ENCODE measurements at places on chromosomes 5 and 9.

DNA sequence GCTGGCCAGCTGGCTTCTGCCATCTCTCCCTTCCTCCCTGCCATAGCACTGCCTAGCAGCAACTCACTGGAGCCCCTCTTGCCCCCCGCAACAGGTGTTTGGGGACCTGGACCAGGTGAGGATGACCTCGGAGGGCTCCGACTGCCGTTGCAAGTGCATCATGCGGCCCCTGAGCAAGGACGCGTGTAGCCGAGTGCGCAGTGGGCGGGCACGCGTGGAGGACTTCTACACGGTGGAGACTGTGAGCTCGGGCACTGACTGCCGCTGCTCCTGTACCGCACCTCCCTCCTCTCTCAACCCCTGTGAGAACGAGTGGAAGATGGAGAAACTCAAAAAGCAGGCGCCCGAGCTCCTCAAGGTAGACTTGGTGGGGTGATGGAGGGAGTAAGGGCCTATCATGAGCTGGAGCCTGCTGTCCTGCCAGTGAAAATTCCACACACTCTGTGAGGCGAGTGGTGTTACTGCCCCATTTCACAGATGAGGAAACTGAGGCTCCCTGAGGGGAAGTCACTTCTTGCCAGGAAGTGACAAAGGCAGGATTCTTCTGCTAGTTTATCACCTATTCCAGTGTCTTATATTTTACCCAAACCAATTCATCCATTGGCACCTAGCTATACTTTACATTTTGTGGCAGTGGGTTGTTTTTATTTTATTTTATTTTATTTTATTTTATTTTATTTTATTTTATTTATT lies 10.1 kb downstream of the OLFML2A start:
- no peak for DNase-seq

GRCh38 chr5:168693297-168693696 lies 114.1 kb upstream of the PANK3 start:
- no peak for DNase-seq

- DNase-seq = no peak
These were observed 59.2 kb downstream of the ADAMTS12 start for GRCh38 chr5:33832404-33833236.

DNA sequence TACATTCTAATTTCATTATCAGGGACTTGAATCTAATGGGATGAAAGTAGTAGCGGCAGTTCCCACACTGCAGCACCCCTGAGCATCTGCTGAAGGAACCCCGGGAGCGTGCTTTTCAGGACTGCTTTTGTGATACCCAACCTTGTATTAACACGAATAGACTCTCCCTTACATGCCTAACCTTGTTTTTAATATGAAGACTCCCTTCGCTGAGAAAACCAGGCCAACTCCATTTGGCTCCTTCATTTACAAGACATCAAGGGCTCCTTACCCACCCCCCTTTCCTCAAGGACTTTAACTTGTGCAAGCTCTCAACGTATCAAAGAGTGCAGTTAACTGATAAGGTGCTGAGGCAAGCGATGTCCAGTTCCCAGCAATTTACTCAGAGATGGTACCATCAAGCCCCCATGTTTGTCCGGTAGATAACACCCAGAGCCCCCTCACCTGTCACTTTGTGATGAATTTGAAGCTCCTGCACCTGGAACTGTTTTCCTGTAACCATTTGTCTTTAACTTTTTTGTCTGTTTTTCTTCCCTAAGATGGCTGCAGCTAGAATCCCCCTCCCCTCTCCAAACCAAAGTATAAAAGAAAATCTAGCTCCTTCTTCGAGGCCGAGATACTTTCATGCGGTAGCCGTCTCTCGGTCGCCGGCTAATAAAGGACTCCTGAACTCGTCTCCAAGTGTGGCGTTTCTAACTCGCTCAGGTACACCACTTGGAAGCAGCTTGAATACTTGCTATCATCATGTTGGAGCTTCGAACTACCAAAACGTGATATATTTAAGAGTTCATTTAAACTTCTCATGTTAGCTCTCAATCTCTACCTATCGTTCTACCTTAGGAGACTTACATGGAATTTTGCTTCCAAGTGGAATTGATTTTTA lies 10.7 kb downstream of the HNRNPH1 start:
- no peak for DNase-seq

GRCh38 chr5:53067641-53068040 lies 41.9 kb downstream of the MOCS2 start:
- DNase-seq = no peak

Data from stimulated activated CD4-positive, alpha-beta T cell treated with anti-CD3 and anti-CD28 coated beads, Interleukin-2, amount 100 ng/mL, for 4 hours (primary cell).